ENCODE measurements at places on chromosomes 1 and 21.

DNA sequence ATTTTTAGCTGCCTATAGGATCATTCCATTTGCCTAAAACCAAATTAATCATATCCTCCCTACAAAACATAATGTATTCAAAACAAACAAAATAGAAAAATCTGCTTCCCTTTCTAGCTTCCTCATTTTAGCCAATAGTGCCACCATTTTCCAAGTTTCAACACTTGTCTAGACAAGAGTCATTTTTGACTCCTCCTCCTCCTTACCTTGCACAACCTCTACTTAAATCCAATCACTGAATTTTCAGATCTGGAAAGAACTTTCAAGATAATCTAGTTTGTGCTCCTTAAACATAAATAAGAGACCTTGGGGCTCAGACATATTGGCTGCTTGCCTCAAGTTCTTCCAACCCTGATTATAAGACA lies 7.4 kb downstream of the STX6 start:
- no peak for DNase-seq

- DNase-seq: no peak
Observed at GRCh38 chr21:16040601-16041000, 310.8 kb downstream of the USP25 start.

GRCh38 chr21:43608225-43608624 lies 51.1 kb downstream of the HSF2BP start:
- DNase-seq: no peak

- DNase-seq: no peak
Observed at GRCh38 chr1:10242811-10243210, 32.4 kb downstream of the KIF1B start.

- no peak for DNase-seq
Observed at GRCh38 chr1:4678066-4678717, 23.8 kb downstream of the AJAP1 start.

DNA sequence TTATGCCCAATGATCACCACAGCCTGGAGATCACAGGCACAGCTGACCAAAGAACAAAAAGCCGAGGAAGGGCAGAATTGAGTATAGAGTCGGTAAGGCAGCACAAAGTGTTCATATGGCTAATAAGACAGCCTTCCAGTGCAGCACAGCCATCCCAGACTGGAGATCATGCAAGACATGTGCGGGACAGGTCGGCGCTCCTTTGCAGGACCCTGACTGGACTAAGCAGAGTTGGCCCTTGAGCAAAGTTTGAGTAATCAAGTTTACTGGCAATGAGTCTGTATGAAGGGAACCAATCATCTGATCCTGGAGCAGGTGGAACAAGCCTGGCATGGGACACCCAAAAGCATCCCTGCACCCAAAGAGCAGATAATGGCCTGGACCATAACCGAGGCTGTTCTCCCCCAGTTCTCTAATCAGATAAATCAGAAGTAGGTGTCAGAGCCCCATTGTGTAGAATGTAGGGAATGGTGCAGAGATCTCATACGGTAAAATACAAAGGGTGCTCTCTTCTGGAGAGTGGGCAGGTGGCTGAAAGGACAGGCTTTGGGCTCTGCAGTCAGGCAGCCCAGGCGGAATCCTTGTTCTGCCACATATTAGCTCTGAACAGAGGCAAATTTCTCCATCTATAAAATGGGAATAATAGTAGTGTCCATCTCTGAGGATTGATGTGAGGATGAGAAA lies 10.7 kb upstream of the DNASE2B start:
- DNase-seq: no peak

DNA sequence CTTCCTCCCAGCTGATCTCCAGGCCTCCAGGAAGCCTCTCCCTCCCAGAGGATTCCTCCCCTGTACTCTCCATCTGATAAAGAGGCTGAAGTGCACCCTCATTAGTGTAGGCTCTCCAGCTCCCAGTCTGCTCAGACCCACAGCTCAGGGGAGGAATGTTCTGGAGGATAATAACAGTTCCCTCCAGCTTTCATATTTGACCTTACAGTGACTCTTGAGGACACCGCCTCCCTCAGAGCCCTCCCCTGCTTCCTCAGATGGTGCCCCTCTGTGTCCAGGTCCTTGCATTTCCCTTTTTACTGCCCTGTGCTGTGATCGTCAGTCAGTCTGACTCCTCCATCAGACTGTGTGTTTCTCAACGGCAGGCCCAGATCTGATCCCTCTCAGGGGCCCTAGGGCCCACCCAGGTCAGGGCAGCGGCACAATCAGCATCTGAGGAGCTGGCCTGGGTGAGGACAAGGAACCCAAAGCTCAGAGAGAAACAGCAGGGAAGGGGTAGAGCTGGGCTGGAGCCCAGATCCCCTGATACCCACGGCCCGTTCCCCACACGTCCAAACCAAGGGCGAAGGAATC lies 1.1 kb upstream of the SHISAL2A start:
- no peak for DNase-seq

GRCh38 chr1:17851056-17851455 lies 95.9 kb downstream of the ACTL8 start:
- no peak for DNase-seq

DNA sequence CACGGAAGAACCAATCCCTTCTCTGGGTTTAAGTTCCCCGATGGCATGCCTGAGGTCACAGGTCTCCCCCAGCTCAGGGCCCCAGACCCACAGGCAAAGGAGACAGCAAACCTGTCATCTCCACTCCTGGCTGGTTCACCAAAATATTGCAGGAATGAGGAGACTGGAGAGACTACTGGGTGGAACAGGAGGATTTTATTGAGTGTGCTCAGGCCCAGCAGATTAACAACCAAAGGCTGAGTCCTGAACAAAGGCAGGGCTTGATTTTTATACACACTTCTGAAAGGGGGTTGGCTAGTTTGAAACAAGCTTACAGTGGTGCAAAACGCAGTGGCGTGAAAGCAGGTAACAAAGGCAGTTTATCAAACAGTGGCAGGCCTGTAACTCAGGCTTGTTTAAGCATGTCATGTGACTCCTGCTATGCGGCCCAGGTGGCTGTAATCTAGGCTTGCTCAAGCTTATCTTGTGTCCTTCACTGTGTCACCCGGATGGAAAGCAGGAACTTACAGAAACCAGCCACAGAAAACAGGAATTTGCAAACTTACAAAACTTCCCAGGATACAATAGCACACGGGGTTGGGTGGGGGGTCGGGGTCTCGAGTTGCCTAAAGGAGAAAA lies 27.4 kb upstream of the KCNJ15 start:
- DNase-seq: no peak

DNA sequence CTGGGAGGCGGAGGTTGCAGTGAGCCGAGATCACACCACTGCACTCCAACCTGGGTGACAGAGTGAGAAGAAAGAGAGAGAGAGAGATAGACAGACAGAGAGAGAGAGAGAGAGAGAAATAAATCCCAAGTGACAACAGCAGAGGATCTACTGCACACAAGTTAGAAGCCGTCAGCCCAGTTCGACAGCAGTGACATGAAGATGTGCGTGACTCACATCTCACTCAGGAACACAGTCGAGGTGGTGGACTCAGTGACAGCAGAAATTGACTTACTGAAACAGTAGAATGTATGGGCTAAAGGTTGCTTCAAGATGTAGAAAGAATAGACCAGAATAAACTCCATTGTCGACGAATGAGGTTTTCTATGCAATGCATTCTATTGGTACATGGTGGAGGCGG lies 77.0 kb upstream of the KRTAP19-8 start:
- DNase-seq: no peak

DNA sequence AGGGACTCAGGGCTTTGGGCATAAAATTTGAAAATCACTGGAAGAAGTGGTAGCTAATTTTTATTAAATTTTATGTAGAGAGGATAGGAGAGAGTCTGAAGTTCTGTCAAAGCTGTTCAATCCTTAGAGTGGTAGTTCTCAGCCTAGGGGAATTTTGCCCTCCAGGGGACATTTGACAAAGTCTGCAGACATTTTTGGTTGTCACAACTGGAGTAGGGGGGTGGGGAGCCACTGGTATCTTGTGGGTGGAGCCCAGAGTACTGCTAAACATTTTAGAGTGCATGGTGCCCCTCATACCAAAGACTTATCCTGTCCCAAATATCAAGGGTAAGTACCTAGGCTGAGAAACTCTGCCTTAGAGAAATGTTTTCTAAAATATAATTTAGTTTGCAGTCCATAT lies 30.2 kb downstream of the RASAL2 start:
- DNase-seq: no peak

DNA sequence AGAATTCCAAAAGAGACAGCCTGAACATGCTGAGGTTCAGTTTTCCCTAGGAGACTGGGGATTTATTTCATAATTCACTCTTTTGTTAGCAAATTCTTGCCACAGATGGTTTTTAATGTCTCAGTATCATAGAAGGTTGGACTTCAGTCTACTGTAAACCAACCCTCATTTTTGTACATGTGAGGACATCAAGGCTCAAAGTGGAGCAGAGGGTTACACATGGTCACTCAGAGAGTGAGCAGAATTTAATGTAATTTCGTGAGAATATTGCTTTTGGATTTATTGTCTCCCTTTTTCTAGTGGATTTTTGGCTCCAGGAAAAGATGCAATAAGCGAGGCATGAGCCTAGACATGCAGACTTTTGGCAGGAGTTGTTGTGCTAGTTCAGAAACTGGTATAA lies 210.8 kb upstream of the JUN start:
- DNase-seq: no peak

- peak; percentile 52 for DNase-seq
Observed at GRCh38 chr1:15950763-15951295, 25.1 kb downstream of the ZBTB17 start.

- DNase-seq: no peak
Observed at GRCh38 chr1:67855444-67855843, 22.2 kb upstream of the GNG12 start.

DNA sequence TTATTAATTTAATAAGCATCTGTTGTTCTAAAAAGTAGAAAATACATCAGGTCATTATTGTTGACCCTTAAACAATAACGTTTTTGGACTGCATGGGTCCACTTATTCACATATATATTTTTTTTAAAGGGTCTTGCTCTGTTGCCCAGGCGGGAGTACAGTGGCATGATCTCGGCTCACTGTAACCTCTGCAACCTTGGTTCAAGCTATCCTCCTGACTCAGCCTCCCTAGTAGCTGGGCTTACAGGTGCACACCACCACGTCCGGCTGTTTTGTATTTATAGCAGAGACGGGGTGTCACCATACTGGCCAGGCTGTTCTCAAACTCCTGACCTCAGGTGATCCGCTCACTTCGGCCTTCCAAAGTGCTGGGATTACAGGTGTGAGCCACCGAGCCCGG lies 53.0 kb downstream of the DAP3 start:
- DNase-seq: no peak

DNA sequence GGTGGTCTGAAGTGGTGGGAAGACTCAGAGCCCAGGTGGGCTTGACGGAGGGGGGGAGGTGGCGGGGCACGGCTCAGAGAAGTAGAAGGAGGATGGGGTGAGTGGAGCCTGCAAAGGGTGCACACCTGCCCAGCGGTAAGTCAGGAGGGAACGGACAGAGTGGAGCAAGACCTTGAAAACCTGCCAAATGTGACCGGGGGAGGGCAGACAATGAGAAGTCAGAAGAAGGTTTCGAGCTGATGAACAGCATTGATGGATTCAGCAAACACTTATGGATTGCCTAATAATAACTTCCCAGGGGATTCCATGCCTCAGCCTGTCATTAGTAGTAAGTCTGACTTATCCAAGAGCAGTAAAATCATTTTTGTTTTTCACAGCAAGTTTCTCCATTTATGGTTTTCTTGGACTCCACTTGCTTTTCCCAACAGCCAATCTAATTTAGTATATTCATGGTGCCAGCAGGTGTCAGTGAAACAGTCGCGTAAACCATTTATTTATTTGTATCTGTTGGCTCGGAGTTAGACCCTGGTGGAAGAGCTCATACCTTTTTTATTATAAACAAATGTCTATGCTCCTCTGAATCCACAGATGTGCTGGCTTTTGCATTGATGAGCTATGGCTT lies 279.1 kb downstream of the PCP4 start:
- DNase-seq: no peak

- no peak for DNase-seq
Observed at GRCh38 chr1:55696181-55696754, 481.1 kb upstream of the USP24 start.

GRCh38 chr1:55938376-55938850 lies 641.0 kb downstream of the PLPP3 start:
- no peak for DNase-seq

- DNase-seq: no peak
Observed at GRCh38 chr1:204409836-204410687, 1.6 kb downstream of the PPP1R15B start.

DNA sequence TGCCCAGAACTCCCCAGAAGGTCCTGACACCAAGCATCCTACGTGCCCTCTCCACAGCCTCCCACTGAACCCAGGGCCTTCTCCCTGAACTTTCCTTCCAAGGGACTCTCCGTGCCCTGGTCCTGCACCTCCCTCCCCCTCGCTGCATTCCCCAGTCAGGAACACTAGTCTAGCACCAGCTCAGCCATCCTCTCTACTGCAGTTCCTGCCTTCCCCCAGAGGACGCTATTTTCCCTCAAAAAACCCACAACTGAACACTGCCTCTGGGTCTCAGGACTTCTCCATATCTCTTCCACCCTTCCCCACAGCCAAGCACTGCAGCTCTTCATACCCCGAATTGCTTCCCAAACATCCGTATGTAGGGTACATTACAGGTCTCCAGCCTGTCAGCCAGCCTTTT lies 12.6 kb upstream of the ARTN start:
- no peak for DNase-seq

GRCh38 chr1:245500546-245500945 lies 345.8 kb downstream of the KIF26B start:
- no peak for DNase-seq

GRCh38 chr21:25997788-25998611 lies 172.6 kb downstream of the APP start:
- DNase-seq: no peak

DNA sequence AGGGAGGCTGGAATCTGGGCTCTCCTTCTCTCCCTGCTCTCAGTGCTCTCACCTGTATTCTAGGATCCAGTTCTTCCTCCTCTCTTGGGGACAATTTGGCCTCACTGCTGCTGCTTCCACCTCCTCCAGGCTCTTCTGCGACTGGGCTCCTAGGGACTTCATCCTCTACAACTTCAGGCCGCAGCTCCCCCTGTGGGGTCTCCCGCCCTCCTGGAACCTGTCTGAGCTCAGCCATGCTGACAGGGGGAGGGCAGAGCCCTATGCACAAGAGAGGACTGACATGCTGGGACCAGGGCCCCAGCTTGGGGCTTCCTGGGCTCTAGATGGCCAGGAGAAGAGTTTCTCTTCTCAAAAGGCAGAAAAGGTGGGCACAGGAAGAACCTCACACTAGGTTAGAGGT lies 1.0 kb downstream of the SH3BP5L start:
- no peak for DNase-seq

- DNase-seq: no peak
Observed at GRCh38 chr1:9728451-9729295, 77.1 kb downstream of the PIK3CD start.

DNA sequence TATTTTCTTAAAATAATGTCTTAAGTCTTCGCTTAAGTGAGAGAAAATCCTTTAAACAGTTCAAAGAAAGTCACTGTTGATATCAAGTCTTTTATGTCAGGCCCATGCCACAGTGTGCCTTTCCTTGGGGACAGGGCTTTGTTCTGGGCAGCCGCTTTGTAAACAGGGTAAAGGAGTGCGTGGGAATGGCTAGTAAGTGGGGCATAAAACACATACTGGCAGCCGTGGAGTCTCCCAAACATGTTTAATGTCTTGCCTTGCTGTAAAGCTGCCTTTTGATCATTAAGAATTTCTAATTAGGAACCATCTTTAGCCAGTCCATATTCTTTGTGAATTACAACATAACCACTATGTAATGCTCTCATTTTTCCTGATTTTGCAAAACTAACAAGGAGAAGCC lies 99.7 kb downstream of the PHTF1 start:
- DNase-seq: no peak
